Umbilical cord (tissue), 2 donors: ENCODE measurements at places on chromosomes 7 and 10.

DNA sequence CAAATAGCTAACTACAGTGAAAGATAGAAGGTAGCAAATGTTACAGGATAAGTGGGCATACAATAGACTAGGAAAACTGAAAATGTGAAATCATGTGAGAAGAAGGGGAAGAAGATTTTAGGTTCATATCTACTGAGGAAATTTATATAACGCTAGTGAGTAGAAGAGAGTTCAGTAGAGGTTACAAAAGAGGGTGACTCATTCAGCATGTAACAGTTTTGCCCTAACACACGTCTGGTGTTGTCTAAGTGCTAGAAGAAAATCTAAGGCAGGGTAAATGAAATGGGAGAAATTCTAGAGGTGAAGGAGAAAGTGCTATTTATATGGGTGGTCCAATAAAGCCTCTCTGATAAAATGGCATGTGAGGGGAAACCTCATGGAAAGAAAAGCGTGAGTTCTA is 731.4 kb upstream of the POT1 start:
- DNase-seq: no peak

DNA sequence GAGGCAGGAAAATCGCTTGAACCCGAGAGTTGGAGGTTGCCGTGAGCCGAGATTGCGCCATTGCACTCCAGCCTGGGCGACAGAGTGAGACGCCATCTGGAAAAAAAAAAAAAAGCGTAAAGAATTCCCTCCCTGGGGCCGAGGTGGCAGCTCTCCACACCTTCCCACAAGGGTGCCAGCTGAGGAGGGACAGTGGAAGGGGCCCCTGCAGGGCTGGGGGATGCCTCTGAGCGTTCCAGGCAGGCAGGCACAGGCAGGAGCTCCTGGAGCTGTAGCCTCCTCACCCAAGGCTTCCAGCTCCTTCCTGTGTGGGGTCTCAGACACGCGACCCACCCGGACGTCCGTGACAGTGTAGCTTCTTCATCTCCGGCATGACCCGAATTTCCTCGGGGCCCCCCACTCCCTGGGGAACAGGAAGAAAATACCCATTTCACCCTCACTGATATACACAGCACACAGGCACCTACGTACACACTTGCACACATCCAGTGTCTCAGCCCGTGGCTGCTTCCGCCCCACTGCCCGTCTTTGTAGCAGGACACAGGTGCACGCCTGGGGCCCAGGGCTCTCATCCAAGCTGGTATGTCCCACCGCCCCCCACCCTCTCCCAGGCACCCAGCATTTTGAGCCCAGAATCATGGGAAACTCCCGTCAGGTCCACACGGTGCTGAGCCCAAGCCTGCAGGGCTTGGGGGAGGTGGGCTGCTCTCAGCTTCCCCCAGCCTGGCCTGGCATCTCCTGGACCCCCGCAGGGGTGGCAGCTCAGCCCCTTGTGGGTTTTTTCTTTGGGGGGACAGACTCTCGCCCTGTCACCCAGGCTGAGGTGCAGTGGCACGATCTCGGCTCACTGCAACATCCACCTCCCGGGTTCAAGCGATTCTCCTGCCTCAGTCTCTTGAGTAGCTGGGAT is 25.7 kb downstream of the GRIFIN start:
- DNase-seq: no peak

DNA sequence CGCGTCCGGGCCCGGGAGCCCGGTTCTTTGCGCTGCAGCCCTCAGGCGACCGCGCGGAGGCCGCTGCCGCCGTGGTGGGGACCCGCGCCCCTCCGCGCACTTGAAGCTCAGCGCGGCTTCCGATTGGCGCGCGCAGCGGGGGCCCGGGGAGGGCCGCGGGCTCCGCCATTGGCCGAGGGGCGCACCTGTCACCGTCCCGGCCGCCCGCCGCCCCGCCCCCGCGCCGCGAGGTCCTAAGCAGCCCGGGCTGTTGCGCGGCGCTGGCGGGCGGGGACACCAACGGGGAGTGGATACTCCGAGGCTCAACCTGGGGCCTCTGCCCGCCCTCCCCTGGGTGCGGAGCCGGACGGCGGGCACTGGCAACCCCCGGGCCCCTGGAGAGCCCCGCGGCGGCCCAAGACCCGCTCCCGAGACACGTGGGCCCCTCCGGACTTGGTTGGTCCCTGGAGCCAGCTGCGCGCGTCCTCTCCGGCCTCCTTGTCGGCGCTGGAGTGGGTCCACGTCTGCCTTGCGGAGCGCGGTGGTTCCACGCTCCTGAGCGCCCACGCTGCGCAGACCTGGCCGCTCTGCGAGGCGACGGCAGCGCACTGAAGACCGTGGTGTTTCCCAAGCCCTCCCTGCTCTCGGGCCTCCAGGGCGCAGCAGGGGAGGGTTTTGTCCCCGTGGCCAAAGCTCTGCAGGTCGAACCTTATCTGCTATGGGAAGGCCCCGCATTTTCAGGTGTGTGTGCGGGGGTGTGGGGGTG is at the start of gene MNX1:
Gene MNX1 (minus strand): TSS at position 76 of the 745 bp plus-strand sequence. CDS start 313 bp downstream, outside the sequence.
- peak; percentile 35 for DNase-seq

DNA sequence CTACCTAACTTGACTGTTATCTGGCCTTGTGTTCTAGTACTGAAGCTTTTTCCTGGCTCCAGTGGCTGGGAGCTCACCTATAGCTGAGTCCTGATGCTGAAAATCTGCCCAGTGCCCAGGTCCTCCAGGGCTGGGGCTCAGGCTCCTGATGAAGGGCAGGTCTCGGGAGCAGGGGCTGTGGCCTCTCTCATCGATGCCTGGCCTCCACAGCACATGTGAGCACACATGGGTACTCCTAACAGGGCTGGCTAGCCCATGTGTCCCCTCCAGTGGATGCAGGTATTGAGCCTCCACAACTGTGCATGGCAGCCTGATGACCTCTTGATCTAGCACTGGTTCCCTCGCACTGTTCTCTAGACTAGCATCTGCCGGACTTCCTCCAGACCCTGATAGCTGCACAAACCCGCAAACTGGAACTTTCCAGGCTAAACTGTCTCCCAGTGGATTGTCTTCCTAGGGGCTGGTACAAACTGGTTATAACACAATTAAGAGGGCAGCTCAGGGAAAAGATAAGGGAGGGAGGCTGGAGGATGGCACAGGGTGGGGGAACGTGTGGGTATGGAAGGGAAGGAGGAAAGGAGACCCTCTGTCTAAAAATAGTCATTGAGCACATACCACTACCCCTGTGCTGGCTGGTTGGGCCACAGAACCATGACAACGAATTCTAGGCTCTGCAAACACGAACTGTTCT is 35.1 kb downstream of the PLAC9 start:
- DNase-seq: no peak

DNA sequence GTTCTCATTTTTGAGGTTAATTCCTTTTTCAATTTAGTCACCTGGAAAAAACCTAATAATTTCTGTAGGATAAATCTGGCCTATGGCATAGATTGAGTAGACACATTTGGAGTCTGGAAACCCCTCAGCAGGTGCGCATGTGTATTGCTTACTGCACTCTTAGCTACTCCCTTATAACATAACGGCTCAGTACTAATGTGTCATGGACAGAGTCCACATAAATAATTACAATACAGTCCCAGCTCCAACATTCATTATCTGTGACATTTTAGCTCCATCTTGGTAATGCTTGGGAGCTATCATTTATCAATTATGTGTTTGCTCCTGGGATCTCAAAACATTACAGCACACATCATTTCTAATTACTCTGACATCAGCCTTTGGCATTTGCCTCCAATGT is 33.2 kb downstream of the POM121L12 start:
- DNase-seq: no peak

DNA sequence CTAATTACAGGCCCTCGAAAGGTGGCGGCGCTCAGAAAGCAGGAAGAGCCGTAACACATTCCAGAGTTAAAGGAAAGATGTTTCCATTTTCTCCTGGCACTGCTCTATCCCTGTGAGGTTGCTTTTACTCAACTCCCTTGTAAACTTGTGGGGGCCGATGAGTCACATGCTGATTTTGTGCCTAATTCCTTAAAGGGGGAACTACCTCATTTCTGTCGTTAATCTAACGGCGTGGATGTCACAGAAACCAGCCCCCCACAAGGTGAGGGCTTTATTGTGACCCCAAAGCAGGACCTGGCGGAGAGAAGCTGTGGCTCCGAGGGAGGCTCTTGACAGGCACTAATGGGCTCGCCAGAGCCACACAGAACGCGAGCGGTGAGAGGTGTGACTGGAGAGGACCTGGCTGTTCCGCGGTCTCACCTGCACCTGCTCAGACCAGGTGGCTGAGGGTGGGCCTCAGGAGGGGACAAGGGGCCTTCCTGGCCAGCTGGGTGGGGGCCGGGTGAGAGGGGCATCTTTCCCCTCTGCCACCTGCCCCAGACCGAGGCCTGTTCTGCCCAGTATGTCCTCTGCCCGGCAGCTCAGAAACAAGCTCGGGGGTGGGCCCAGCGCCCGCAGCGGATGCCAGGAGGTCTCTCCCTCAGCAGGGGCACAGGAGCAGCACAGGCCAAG is 50.9 kb downstream of the CALML3 start:
- DNase-seq: peak; percentile 69

DNA sequence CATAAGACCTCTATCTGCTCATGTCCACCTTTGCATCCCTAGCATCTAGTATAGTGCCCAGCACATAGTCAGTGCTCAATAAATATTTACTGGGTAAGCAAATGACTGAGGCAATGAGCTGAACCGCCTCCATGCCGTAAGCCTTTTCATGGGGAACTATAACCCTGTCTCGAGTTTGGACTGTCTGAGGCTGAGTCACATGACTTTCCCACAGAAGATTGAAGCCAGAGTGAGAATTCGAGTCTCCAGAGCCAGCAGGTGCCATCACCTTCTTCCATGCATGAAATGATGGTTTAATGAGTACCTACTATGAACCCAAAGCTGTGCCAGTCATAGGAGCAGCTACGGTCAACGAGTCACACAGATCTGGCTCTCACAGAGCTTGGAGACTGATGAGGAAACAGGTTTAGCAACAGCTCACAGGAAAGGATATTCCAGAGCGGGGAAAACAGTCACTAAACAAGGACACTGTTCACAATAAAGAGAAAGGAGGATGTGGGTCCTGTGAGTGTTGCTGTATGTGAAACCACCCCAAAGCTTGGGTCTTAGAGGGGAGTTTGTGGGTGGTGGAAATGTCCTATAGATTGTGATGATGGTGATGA is 75.2 kb downstream of the TEX36 start:
- DNase-seq: no peak

DNA sequence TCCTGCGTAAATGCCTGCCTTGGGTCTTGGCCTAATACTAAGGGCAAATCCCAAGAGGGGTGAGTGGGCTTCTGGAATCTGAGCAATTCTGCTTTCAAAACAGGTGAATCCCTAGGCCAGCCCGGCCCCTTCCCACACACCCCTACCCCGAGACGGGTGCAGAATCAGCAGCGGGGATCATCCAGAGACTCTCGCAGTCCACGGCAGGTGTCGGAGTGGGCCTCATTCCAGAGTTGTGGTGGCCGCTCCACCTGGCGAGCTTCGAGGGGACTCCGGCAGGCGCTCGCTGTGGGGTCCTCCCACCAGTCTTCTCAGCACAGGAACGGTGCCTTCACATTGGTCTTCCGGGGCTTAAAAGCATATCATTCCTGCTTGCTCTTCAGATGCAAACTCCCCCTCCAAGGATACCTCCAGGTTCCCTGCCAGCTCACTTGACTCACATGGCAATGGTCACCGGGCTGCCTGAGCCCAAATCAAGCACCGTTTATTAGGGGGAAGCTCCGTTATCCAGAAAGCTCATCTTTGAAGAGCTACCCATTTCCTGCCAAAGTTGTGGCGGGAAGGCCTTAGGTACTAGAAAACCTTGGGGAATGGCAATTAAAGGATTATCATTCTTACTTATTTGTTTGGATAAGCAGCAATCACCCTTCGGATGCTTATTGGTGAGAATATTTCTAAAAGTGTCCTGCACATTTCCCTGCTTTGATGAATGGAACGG is 67.6 kb downstream of the PRKAG2 start:
- DNase-seq: no peak

DNA sequence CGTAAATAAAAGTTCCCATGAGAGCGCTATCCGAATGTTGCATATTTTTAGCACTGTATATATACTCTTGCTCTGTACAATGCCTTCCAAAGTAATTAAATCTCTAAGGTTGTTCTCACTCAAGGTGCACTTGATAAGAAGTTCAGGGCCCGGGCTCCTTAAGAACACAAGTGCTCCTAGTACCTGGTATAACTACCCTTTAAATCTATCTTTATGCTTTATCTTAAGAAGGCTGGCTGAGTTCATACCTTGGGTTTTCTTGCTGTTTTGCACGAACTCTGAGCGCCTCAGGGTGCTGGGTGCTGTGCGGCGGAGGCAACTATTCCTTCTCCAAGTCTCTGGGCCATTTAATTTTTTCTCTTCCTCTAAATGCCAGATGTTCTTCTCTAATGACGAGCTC is 80.4 kb downstream of the DNMBP start:
- no peak for DNase-seq

DNA sequence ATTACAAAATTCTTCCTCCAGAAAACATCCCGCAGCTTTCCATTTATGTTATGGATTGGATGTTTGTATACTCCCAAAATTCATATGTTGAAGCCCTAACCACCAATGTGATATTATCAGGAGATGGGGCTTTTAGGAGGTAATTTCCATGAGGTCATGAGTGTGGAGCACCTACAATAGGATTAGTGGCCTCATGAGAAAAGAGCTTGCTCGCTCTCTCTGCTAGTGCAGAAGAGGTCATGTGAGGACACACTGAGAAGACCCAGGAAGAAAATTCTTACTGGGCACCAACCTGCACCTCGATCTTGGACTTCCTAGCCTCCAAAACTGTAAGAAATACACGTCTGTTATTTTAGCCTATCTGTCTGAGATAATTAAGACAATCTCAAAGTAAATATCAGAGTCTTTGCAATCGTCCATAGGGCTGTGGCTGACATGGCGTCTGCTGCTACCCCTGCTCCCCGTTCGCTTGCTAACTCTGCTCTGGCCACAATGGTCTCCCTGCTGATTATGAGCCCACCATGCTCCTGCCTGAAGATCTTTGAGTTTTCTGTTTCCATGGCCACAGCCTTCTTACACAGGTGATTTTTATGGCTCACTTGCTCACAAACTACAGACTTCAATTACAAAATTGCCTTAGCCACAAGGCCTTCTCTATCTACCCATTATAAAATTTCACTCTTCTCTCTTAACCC is 333.3 kb downstream of the CACNA2D1 start:
- no peak for DNase-seq

- peak; percentile 16 for DNase-seq
Observed at GRCh38 chr7:69934144-69934903, 336.0 kb downstream of the AUTS2 start.

GRCh38 chr7:64965594-64965993 is 25.2 kb downstream of the ZNF117 start:
- DNase-seq: no peak

- DNase-seq: peak; percentile 82
Observed at GRCh38 chr10:68876246-68877138, 24.6 kb upstream of the DDX50 start.

GRCh38 chr7:124171068-124171467 is 138.2 kb upstream of the TMEM229A start:
- DNase-seq: peak; percentile 69

GRCh38 chr10:131730771-131731497 is 169.9 kb upstream of the PPP2R2D start:
- DNase-seq: no peak

- no peak for DNase-seq
Observed at GRCh38 chr7:151982806-151983205, 26.6 kb downstream of the GALNTL5 start.
